Stimulated activated CD4-positive, alpha-beta T cell treated with anti-CD3 and anti-CD28 coated beads, Interleukin-4, amount 100 ng/mL, for 24 hours (primary cell): ENCODE measurements at places on chromosomes 6 and 20.

- no peak for DNase-seq
Observed at GRCh38 chr6:43848671-43849391, 78.8 kb downstream of the VEGFA start.

- DNase-seq = no peak
Observed at GRCh38 chr6:125004198-125004597, 42.0 kb downstream of the RNF217 start.

DNA sequence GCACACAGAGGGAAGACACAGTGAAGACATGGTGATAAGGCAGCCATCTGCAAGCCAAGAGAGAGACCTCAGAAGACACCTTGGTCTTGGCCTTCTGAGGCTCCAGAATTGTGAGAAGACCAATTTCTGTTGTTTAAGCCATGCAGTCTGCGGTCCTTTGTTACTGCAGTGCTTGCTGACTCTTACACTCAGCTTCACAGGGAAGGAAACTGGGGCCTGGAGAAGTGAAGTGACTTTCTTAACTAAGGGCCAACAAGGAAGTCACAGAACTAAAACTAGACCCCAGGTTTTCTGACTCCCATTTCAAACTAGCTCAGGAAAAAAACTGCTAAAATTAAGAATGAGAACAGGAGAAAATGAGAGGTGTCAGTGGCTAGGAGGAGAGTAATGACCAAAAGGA is 74.3 kb downstream of the TNFRSF21 start:
- DNase-seq = no peak

GRCh38 chr6:37433657-37434271 is 743 bp downstream of the CMTR1 start:
- peak; percentile 65 for DNase-seq

- no peak for DNase-seq
Observed at GRCh38 chr6:91013511-91013910, 426.6 kb upstream of the MAP3K7 start.

GRCh38 chr6:112296122-112296521 is 41.8 kb upstream of the LAMA4 start:
- DNase-seq = no peak

- DNase-seq = no peak
Observed at GRCh38 chr20:54172856-54173652, 732 bp downstream of the CYP24A1 start.

GRCh38 chr6:52388790-52389189 is 26.8 kb downstream of the PAQR8 start:
- DNase-seq = no peak

DNA sequence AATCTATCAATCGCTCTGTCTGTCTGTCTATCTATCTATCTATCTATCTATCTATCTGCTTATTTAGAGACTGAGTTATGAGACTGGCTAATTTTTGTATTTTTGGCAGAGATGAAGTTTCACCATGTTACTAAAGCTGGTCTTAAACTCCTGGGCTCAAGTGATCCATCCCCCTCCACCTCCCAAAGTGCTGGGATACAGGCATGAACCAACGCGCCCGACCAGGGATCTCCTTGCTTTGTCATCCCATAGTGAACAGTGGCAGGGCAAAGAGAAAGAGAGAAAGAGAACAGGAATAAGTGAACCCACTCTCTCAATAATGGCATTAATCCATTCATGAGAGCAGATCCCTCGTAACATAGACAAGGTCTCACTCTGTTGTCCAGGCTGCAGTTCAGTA is 66.4 kb upstream of the DSP start:
- DNase-seq = no peak

GRCh38 chr6:72746276-72746675 is 124.4 kb downstream of the KCNQ5 start:
- DNase-seq = no peak

- no peak for DNase-seq
Observed at GRCh38 chr20:19047951-19048296, 164.5 kb upstream of the SLC24A3 start.

DNA sequence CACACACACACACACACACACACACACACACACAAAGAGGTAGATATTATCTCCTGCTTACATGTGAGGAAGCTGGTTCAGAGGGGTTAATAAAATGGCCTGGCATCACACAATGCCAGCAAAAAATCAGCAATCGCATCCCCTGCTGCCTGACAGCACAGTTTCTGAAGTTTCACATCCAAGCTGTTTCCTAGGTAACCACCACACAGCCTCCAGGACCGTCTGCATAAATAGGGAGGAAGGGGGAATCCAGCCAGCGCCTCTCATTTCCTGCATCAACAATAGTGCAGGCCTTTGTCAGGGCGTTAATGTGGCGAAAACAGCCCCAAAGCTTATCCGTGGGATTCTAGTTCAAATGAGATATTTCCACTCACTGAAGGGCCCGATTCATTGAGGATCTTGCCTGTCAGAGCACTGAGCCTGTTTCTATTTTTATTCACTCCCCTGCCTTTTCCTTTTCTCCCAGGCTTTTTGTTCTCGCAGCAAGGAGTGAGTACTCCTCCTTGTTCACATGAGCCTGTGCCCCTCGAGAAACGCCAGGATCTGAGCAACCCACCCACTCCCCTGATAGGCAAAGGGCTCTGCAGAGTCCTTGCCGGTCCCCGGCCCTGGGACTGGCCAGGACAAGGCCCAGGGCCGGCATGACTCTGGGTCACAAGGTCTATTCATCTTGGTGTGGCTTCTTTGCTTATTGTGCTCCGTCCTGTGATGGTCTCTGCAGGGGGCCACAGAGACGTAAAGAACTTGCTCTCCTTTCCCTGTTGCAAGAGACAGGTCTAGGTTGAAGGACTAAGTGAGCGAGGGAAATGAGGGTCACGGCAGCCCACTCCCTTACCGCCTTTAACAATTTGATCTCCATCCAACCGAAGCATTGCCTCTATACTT is 32.7 kb downstream of the TUBB2B start:
- DNase-seq = no peak

- peak; percentile 25 for DNase-seq
Observed at GRCh38 chr20:53255102-53255710, 283.0 kb downstream of the TSHZ2 start.

DNA sequence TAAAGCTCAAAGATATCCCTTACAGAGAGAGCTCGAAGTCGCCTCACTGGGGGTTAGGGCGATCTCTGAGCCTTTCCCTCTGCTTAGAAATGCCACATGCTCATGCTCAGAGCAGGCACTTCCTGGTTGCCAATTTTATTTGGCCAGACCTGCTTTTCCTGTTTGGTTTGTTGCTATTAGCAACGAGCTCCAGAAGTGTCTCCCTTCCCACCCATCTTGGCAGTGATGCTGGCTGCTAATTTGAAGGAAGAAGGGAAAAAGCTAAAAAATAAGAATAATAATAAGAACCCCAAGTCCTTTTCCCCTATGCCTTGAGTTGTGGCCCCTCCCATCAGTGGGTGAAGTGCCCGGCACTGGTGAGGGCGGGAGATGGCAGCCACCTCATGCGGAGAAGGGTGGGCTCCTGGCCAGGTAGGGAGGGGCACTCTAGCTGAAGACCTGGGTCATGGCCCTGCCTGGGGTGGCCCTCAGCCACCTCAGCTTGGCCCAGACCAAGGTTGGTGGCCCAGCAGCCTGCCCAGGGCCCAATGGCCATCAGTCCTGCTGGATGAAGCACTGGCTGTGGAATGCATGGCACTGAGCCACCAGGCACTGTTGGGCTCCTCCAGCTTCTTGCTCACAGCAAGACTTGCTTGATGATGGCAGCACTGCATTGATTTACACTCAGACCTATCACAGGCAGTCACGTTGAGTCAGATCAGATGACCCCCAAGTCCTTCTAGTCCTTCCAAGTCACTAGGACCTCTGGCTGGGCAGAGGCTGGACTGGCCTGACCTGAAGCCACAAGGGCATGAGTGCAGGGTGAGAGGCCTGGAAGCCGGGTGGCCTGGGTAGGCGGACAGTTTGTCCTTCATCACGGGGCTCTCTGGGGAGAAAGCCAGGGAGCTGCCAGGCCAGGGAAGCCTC is 79.0 kb downstream of the SYNJ2 start:
- no peak for DNase-seq

DNA sequence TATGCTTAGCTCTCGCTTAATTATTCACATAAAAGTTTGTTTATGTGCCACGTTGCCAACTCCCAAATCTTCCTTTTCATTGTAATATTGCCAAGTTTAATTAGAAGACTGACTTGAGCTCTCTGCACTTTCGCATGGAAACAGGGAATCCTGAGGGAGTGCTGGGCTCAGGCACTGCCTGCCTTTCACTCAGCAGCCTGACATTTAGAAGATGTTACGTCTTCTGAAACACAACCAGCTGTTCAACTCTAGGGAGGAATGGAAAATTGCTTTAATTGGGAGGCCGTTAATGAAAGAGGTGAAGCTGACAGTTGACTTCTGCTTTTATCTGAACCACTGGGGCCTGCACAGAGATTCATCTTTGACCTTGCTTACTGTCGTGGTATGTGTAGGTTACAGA is 77.4 kb upstream of the MTHFD1L start:
- DNase-seq = no peak

GRCh38 chr6:106808758-106809157 is 165.8 kb downstream of the CD24 start:
- no peak for DNase-seq

- DNase-seq = no peak
Observed at GRCh38 chr6:166483573-166484250, 101.0 kb upstream of the MPC1 start.

DNA sequence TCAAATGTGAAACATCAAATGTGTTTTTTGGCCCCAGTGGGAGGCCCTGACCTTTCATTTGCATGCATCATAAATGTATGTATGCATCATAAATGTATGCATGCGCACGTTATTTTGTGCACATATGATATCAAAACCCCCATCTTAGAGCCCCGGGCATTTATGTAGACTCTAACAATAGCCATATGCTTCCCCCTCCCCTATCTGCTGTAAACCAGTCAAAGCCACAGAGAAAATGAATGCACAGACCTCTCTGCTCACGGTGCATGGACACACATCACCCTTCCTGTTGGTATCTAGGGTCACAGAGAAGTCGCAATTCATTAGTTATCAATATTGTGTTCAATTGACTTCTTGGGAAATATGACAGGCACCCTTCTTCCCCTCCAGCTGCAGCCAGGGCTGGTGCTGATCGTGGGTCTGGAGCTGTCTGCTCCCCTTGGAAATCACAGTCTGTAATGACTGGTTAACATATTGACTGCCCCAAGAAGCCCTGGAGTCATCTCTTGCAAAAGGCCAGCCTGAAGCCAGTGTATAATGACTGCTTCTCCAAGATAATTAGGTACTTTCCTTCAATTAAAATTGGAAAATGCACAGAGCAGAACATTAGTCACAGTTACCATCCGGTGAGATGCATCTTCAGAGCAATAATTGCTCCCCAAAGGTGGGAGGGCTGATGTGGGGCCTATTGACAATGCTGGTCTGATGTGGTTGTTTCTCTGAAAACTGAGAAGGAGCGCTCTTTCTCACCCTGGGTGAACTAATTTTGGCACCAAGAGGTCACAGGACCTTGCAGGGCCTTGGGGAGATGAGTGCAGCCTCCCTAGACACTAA is 532.2 kb downstream of the CDH26 start:
- no peak for DNase-seq

- DNase-seq = no peak
Observed at GRCh38 chr6:76516924-76517323, 444.5 kb upstream of the IMPG1 start.

GRCh38 chr20:32624687-32625345 is 39.7 kb upstream of the NOL4L start:
- no peak for DNase-seq

DNA sequence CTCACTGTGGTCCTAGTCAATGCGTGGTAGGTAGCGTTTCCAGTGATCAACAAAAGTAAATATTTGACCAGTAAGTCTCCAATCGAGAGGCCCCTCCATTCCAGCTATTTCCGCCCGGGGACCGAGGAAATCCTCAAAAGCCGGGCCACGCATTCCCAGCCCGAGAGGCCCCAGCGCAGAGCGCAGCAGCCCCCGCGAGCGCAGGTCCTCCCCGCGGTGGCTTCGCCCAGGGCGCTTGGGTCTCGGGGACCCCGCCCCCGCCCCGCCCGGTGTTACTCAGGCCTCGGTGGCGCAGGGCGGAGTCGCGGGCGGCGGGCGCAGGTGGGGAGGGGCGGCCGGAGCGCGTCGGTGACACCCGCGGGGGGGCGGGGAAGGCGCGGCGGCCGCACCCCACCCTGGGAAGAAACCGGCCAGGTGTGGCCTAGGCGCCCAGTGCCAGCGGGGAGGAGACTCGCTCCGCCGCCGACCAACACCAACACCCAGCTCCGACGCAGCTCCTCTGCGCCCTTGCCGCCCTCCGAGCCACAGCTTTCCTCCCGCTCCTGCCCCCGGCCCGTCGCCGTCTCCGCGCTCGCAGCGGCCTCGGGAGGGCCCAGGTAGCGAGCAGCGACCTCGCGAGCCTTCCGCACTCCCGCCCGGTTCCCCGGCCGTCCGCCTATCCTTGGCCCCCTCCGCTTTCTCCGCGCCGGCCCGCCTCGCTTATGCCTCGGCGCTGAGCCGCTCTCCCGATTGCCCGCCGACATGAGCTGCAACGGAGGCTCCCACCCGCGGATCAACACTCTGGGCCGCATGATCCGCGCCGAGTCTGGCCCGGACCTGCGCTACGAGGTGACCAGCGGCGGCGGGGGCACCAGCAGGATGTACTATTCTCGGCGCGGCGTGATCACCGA is at the start of gene DSP:
TSS of gene DSP (plus strand) at position 497 of the 890 bp plus-strand sequence. CDS start at position 742, 245 bp downstream.
- DNase-seq = no peak

DNA sequence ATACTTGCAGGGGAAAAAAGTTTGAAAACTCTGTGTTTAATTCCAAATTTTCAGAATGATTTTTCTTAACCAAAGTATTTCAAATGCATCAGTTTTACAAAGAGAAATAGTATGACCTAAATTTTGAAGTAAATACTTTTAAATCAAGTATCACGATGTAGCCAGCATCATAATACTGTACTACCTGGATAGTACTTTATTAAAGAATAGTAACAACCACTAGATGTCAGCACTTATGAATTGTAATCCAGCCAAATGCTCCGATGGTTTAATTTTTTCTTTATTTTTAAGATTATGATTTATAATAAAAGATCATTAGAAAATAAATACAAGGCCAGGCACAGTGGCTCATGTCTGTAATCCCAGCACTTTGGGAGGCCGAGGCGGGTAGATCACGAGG is 37.2 kb upstream of the HACE1 start:
- DNase-seq = no peak

GRCh38 chr20:47274401-47275108 is 81.9 kb downstream of the ZMYND8 start:
- peak; percentile 56 for DNase-seq

GRCh38 chr6:125050663-125051318 is 88.6 kb downstream of the RNF217 start:
- DNase-seq = no peak
